ENCODE measurements at places on chromosomes 1 and 21. TPM values are rescaled to one million over a fixed set of nuclear protein-coding genes. Genes with fewer than 3 reads are reported as not detected.

DNA sequence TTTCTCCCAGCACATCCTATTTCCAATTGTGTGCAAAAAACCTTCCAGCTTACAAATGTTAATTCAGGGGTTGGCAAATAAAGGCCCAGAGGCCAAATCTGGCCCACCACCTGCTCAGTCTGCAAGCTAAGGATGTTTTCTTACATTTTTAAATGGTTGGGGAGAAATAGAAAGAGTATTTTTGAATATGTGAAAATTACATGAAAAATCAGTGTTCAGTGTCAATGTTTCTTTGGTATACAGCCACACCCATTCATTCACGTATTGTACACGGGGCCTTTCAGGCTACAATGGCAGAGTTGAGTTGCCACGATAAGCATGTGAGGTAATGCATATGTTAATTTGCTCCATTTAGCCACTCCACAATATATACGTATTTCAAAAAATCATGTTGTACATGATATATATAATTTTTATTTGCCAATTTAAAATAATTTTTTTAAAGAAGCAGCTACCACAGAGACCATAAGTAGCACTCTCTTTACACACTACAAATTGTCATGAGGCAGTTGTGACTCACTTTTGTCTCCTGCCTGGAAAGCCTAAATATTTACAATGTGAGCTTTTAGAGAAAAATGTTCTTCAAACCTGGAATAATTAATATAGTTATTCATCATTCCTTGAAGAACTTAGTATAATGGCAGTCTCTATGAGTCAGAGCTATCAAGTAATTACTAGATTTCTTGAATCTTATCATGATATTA, 189.6 kb downstream of the SMYD3 start:
- no peak for DNase-seq

DNA sequence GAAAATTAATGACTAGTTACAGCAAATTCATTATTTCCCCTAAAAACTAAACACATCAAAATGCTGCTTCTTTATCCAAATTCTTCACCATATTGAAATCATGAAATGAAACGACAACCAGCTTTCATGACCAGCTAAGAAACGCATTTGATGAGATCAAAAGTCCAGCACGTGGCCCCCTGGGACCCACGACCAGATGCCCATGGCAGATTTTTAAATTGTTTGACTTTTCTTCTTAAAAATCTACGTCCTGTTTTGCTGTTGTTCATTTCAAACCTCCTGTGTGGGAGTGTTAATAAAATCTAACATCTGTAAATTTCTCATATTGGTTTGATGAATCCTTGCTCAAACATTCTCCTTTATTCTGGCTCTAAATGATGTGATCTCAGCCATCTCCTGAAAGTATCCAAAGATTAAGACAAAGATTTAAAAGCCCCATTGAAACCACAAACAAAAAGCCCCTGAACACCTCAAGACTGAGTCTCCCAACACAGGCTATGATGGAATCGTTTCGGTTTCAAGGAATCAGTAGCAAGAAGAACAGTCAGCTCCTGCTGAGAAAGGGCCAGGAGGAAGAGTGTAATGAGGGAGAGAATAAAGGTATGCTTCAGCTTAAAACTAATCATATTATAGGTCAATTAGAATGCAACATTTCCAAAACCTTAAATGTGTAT, 523.6 kb downstream of the SMYD3 start:
- DNase-seq = no peak

DNA sequence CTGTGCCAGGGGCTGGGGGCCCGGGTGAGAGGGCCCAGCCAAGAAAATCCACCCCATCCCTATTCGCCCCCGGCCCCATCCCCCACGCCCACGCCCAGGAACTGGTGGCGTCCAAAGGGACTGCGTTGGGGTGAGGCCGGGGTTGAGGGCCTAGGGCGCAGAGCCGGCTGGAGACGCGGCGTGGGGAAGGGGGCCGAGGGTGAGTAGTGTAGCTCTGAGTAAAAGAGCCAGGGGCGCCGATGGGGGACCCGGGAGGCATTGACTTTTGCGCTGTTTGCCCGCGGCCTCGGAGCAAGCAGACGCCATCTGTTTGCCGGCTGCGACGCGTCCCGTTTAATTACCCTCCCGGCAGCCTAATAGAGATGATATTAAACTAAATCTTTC, 3.5 kb upstream of the DMRTA2 start:
- DNase-seq = no peak

DNA sequence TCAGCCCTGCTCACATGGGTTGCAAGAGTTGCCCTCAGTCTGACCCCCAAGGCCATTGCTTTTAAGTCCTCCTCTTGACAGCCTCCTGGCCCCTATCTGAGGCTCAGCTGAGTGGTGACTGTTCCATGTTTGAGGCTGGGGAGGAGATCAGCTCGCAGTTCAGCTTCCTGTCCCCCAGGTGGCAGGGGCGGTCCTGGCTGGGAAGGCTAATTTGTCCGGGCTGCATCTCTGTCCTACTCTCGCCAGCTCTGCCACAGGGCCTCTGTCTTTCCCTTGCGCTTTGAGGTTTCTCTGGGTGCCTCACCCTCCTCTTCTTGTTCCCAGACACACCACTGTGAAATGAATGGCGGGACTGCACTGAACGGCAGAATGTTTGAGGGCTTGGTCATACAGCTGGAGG, 157.3 kb downstream of the KCNJ6 start:
- DNase-seq = no peak

Gene C8B
- total RNA-seq = not detected

GRCh38 chr1:47579809-47580208, 142.0 kb downstream of the FOXD2 start:
- no peak for DNase-seq

- no peak for DNase-seq
Measured at GRCh38 chr1:75725861-75726361, 1.4 kb downstream of the ACADM start.

Gene SLAMF7
- total RNA-seq = 5.5 TPM

Gene FOXE3
- total RNA-seq = not detected

DNA sequence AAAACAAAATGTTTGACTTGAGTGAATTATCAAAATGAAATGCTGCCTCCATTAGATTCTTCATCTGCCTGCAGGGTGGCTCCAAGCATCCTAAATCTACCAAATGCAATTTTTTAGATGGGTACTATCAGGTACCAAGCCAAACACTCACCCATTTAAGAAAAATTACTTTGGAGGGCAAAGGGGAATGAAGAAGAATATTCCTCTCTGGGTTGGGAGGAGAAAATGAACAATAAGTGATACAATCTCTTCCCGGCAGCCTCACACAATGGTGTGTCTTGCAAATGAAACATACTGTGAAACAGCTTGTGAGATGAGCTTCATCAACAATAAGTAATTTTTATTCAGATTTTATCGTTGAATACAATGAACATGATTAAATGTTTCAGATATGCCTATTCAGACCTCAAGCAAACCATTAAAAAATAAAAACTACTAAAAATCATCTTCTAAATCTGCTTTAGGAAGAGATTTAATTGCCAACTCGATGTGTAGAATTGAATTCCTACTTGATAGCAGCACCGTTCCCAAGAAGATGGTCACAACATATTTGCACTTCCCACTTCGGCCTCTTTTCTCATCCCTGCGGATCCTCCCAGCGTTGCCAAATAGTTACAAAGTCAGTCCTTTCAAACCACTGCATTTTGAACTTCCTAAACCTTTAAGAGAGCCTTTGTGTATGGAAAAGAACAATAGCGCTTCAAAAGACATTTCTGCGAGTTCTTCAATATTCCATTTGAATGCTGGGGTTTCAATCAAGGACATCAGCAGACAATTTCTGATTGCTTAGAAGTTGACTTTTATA, 2.7 kb downstream of the DAB1 start:
- no peak for DNase-seq

GRCh38 chr1:55386456-55386855, 171.3 kb upstream of the USP24 start:
- DNase-seq = no peak

GRCh38 chr21:41570791-41571355, 62.9 kb upstream of the TMPRSS2 start:
- no peak for DNase-seq

- no peak for DNase-seq
Measured at GRCh38 chr1:21261551-21262292, 28.5 kb downstream of the ECE1 start.

- DNase-seq = no peak
Measured at GRCh38 chr1:109307274-109308021, 637 bp upstream of the MYBPHL start.

Gene SPATC1L
- 14.7 TPM for total RNA-seq

DNA sequence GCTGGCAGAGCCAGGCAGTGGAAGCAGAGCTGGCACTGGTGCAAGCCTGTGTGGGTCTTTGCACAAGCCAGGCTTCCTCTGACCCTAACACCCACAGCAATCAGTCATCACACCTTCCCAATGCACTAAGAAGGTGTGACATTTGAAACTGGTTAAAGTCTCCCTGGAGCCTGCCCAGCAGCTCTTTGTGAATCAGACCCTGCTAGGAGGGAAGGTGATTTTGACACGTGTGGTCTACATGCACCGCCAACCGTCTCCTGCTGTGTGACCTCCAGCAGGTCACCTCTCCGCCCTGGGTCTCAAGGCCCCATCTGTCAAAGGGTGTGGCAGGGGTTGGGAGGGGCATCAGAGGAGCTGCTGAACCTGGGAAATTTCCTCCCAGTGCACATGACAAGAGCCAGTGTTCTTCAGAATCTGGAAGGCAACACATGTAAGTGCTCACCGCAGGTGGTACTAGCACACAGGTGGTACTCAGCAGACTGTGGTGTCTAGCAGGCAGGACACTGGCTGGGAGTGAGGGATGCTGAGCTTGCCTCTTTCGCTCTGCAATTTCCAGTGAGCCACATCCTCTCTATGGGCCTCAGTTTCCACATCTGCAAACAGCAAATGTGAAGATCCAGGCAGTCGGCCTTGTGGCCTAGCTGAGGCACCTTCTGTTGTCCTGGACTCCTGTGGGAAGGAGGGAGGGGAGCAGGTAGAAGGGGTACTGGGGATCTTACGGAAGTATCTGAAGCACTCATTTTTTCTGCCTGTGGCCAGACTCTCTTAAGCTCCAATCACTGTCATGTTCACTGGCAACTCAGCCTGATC, 123.2 kb downstream of the DMRTB1 start:
- no peak for DNase-seq

Gene CDKN2C
- total RNA-seq = 14.5 TPM

Gene ATP1A4
- 0.55 TPM for total RNA-seq

DNA sequence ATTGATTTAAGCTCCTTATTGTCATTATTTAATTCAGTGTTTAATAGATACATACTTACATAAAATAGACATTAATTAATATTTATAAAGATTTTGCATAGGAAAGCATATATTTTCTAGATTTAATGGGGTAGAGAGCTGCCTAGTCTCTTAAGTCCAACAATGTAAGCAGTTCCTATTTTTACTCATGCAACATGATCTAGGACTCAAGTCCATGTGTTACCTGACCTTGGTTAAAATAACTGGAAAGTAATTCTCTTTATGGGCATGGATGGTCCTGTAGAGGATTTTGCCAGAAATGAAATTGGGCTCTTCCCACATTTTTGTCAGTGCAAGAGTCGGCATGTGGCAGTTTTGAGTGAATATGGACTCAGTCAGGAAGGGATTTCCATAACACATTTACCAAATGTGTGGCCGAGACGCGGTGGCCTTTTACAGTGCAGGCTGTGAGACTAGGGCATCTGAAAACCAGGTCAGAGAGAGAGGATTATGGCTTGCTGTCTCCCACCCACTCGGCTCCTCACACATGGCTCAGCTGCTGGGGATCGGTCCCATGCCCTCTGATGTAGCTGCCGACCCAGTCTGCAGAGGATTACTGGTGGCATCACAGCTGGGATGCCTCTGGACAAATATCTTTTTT, 6.2 kb upstream of the KIF1B start:
- DNase-seq = no peak

DNA sequence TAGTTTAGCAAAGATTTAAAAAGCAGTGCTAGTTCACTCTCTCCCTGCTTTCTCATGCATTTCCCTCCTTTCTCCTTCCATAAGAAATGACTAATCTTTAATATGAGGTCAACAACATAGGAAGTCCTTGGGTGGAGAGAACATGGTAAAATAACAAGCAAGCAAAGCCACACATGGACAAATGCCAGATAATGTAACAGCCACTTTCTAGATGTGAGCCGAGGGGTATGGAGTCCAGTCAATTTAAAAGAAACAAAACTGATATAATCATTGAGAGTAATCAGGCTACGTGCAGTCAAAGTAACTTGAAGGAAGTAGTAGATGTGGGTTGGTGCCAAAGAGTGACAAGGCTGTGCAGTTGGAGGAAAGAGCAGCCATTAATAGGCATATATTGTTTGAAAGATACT, 69.6 kb downstream of the DUSP10 start:
- DNase-seq = no peak

Gene PGBD5
- not detected for total RNA-seq

Gene PDC
- not detected for total RNA-seq

GRCh38 chr1:37793773-37794371, at the start of gene MANEAL:
TSS of gene MANEAL (plus strand) at chr1:37793847. CDS start at chr1:37794183, 336 bp downstream.
- DNase-seq = peak; percentile 15

DNA sequence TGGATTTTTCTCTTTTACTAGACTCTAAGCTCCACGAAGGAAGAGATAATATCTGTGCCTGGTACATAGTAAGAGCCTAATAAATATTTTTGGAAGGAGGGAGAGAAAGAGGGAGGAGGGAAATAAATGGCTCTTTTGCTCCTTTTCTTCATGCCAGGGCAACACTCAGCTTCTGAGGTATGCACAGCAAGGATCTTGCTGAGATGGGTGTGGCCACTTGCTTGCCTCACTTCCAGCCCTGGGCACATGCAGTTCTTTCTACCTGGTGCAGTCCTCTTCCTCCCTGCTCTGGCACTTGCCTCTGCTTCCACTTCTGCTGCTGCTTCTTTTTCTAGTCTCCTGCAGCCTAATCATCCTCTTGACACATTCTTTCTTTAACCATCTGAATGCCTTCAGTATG, 148.1 kb downstream of the FGGY start:
- no peak for DNase-seq

Gene FCRL4
- not detected for total RNA-seq

All from activated T-helper 2 cell treated with anti-CD3 and anti-CD28 coated beads, Interferon-gamma antibody, Interleukin-2, Interleukin-4, amounts not matched to agents 10 μg/mL and 5 μg/mL and 100 μg/mL, durations not matched to agents 14 hours and 24 hours and 36 hours (primary cell).